ENCODE measurements at places on chromosomes 3 and 15. TPM values are rescaled to one million over a fixed set of nuclear protein-coding genes. Genes with fewer than 3 reads are reported as not detected.

- no peak overlapping the region for H3K27ac ChIP-seq
- H3K27me3 ChIP-seq: peaks cover 2% of the 10 kb centered on the region
- DNase-seq: no peak
These were observed 71.3 kb upstream of the SEC13 start for GRCh38 chr3:10392244-10392643.

DNA sequence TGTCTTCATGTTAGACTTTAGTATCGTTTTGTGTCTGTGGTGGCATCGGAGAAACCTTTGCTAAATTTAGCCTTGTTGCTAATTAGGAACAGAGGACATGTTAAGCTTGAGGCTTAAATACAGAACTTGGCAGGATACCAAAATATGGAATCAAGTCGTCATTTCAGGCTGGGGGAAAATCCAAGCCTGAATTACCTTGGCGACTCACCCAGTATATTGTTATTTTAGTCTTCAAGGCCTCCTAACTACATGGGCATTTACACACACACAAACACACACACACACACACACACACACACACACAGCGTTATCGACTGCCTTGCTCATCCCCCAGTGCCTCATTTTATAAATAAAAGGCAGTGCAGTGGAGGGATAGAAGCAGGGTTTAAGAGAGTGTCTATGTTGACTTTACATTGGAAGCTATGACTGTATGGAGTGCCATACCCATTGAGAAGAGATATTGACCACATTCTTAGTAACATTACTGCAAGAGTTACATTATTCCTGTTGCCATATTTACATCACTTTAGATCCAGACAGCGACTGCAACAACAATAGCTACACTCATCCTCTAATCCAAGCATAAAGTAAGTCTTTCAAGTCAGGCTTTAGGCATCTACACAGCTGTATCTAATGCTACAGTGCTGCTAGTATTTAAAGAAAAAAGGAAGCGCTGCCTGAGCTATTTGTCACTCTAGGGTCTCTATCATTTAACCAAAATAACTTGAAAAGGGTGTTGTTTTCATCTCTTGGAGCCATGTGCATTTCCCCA lies 210.8 kb upstream of the SEMA6D start:
- H3K27ac ChIP-seq: no peak overlapping the region
- DNase-seq: no peak
- no peaks in the 10 kb centered on the region for H3K36me3 ChIP-seq

GRCh38 chr3:50124052-50124799 lies 30.9 kb upstream of the SEMA3F start:
- no peak for DNase-seq
- H3K27ac ChIP-seq: no peak overlapping the region
- H3K4me3 ChIP-seq: no peak overlapping the region
- H3K4me1 ChIP-seq: no peaks in the 10 kb centered on the region

The SLC51A gene
- not detected for total RNA-seq

The GOLGA6D gene
- not detected for total RNA-seq

DNA sequence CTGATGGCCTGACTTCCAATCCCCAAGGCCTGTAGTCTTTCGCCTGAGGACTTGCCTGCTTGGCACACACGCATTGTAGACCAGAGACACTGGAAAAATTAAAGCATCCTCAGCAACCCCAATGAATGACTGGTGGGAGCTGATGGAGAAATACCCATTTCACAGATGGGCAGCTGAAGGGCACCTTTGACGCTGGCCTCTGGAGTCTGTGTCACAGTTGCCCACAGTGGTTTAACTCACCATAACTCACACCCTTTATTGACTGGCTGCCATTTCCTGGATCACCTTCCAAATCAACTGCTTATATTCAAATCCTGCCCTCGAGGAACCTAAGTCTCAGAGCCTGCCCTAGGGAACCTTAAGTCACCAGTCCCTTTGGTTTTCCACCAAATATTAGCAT lies 183.1 kb downstream of the SHQ1 start:
- H3K27ac ChIP-seq: no peak overlapping the region
- no peaks in the 10 kb centered on the region for H3K4me1 ChIP-seq
- no peak for DNase-seq
- H3K4me3 ChIP-seq: no peak overlapping the region
- no peaks in the 10 kb centered on the region for H3K27me3 ChIP-seq

The IVD gene
- 95.2 TPM for total RNA-seq

The MESP1 gene
- 2.1 TPM for total RNA-seq

- H3K4me1 ChIP-seq: no peaks in the 10 kb centered on the region
- peaks cover 3% of the 10 kb centered on the region for H3K27me3 ChIP-seq
- no peaks in the 10 kb centered on the region for H3K36me3 ChIP-seq
- no peak overlapping the region for H3K4me3 ChIP-seq
- H3K27ac ChIP-seq: no peak overlapping the region
These were observed 213.7 kb upstream of the P2RY1 start for GRCh38 chr3:152621006-152621868.

- H3K4me3 ChIP-seq: peak overlapping the region; percentile 62
- peak overlapping the region; percentile 77 for H3K27ac ChIP-seq
- no peak for DNase-seq
- no peaks in the 10 kb centered on the region for H3K27me3 ChIP-seq
- H3K4me1 ChIP-seq: peaks cover 43% of the 10 kb centered on the region
- peaks cover 24% of the 10 kb centered on the region for H3K36me3 ChIP-seq
These were observed 244.1 kb downstream of the LPP start for GRCh38 chr3:188397766-188398705.
